ENCODE measurements at places on chromosomes 7 and 10.

GRCh38 chr10:8049045-8049864 lies 5.2 kb upstream of the GATA3 start:
- no peak for DNase-seq

DNA sequence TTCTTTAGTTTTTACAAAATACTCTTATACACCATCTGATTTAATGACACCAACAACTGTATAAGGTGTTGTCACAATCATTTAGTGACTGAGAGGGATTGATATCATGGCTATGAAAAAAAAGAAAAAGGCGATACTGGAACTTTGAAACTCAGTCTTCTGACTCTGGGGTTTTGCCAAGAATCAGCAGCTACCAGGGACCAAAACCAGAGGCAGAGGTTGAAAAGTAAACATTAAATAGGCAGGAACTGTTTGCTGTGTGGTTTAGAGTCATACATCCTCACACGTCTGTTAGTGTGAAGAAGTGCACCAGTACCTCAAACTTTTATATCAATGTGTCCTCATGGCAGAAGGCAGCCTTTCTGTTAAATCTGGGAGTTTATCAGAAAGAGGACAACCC lies 19.9 kb upstream of the GGCT start:
- DNase-seq, result no peak

GRCh38 chr10:8913720-8914119 lies 859.2 kb downstream of the GATA3 start:
- DNase-seq, result no peak

- DNase-seq, result no peak
Observed at GRCh38 chr7:4681218-4681851, 760 bp upstream of the FOXK1 start.

- no peak for DNase-seq
Observed at GRCh38 chr10:95459446-95460045, 101.6 kb downstream of the SORBS1 start.

- peak; percentile 32 for DNase-seq
Observed at GRCh38 chr7:128456255-128456725, 612 bp downstream of the HILPDA start.

- peak; percentile 76 for DNase-seq
Observed at GRCh38 chr7:129376076-129376777, 58.0 kb upstream of the STRIP2 start.

DNA sequence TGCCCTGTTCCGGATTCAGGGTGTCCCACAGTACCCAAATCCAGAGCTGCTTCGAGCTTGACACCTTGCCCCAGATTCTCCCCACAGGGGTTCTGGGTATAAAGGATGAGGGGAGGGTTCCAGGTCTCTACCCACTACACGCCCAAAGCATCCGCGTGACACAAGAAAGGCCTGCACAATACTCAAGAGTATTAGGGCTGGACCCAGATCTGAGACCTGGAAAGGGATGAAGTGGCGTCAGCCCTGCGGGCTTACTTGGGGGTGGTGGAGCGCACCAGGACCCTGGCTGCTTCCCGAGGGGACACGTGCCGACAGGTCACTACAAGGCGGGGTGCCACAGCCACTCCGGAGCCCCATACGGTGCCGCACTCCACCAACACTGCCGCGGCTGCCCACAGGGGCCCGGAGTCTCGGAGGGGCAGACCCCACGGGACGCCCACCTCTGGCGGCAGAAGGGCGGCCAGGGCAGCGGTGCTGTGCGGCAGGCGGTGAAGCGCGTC lies 1.3 kb downstream of the TYSND1 start:
- no peak for DNase-seq

DNA sequence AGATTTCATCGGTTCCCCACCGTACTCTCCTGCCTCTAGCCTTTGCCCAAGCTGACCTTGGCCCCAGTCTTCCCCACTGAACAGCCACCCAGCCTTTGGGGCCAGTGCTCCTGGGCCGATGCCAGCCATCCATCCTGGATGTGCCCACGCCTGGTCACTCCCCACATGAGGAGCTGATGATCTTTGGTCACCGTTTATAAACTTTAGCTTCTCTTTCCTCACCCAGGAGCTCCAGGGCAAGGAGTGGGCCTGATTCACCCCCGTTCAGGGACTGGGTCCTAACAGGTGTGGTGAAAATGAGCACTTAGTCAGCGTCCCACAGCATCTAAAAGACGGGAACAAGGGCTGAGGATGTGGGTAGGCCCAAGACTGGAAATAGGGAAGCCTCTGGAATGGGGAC lies 22.9 kb downstream of the GTF2IRD1 start:
- DNase-seq, result no peak

- DNase-seq, result peak; percentile 61
Observed at GRCh38 chr10:69957886-69958555, 94.6 kb upstream of the MACROH2A2 start.

GRCh38 chr7:136446751-136447150 lies 421.7 kb upstream of the CHRM2 start:
- DNase-seq, result no peak

- no peak for DNase-seq
Observed at GRCh38 chr10:116221053-116221452, 52.0 kb downstream of the GFRA1 start.

DNA sequence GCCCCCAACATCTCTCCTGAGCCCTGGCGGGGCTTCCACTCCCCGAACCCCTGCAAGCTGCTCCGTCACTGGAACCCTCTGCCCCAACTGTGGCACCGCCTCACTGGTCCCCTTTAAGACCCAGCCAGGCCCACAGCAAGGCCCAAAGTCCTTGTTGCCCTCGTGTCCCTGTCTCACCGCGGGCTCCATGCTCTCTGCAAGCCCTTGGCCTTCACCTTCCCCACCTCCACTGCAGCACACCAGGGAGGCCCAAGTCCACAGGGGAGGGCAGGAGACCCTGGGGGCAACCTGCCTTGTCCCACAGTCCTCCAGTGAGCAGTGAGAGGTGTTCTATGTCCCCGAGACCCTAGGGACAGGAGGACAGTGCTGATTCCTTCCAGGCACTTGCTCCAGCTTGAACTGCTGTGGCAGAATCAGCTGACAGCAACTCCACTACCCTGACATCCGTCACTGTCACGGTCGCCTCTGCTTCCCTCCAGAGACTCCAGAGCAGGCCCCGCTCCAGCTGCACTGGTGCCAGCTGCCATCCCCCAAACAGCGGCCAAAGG lies 105.3 kb downstream of the CYTH3 start:
- DNase-seq, result no peak

DNA sequence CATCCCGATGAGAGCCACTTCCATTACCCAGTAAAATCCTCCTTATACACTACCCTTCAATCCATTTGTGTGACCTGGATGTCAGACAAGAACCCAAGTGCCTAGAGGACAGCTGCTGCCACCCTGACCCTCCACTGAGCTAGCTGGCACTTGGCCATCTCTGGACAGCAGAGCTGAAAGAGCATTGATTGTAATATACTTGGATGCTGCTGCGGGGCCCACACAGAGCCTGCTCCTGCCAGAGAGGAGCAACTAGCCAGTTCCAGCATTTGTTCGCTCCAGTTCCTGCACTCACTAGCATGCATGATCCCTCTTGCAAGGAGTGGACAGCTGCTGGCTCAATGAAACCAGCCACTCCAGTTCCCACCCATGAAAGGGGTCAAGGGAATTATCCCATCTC lies 8.4 kb upstream of the TMEM254 start:
- no peak for DNase-seq

DNA sequence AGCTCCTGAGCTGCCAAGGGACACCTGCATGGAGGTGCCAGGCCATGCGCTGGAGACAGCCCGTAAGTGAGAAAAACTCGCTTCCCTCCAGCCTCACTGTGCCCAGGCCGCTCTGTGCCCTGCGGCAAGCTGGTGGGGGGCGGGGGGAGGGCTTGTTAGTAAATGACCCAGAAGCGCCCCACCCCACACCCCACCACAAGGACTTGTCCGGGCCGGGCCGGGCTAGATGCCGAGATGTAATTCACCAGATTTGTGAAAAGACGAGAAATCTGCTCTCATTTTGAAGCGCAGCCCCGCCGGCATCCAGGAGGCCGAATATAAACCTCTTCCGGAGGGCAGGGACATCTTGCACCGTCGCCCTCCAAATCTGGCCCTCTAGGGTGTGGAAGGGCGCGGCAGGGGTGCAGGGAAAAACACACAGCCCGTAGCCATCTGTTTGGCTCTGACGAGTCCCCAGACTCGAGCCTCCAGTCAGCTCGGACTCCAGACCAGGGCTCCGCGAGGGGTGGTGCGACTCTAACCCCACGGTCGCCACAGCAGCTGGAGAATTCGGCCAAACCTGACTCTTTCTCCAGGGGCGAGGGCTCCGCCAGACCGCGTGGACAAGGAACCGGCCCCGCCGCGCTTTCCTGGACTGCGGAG lies 14.8 kb downstream of the TLX1 start:
- no peak for DNase-seq

DNA sequence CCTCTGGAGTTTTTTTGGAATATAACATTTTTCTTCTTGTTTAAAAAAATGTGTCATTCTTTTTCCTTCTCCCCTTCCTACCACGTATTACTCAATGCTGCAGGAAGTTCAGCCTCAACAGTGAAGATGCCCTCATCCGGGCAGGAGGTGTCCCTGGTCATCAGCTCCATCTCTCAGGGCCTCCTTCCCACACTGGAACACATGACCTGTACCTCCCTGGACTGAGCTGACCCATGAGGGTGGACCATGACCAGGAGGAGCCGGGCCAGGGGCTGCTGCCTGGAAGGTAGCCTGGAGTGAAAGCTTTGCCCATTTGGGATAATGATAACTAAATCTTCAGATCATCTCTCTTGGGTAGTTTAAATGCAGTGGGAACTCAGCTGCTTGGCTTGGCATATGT lies 316.5 kb upstream of the ZMIZ1 start:
- DNase-seq, result no peak

DNA sequence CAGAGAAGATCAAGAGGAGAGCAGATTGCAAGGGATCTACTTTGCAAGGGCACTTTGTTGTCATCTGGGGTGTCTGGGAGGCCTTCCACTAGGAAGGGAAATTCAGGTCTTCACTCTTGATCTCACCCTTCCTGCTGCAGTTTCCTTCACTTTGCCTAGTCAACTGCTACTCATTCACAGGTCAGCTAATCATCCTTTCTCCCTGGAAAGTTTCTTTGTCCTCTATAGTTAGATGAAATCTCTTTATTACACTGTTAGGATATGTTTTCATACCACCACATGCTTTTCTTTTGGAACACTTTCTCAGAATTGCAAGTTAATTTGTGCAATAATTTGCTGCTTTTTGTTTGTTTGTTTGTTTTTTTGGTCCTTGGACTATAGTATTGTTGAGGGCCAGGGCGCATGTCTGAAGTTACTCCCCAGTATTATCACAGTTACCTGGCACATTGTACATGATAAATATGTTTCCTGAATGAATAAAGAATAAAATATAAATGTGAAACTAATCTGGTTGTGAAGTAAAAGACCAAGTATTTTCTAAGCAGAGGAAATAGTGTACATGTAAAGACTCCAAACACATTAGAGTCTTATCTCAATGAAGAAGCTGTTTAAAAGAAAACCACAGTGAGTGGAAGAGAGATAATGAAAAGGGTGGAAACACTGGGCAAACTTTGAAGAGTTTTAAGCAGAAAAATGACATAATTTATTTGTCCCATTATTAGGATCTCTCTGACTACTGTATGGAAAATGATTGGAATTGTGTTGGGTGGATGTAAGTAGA lies 139.9 kb upstream of the DGKB start:
- DNase-seq, result no peak

DNA sequence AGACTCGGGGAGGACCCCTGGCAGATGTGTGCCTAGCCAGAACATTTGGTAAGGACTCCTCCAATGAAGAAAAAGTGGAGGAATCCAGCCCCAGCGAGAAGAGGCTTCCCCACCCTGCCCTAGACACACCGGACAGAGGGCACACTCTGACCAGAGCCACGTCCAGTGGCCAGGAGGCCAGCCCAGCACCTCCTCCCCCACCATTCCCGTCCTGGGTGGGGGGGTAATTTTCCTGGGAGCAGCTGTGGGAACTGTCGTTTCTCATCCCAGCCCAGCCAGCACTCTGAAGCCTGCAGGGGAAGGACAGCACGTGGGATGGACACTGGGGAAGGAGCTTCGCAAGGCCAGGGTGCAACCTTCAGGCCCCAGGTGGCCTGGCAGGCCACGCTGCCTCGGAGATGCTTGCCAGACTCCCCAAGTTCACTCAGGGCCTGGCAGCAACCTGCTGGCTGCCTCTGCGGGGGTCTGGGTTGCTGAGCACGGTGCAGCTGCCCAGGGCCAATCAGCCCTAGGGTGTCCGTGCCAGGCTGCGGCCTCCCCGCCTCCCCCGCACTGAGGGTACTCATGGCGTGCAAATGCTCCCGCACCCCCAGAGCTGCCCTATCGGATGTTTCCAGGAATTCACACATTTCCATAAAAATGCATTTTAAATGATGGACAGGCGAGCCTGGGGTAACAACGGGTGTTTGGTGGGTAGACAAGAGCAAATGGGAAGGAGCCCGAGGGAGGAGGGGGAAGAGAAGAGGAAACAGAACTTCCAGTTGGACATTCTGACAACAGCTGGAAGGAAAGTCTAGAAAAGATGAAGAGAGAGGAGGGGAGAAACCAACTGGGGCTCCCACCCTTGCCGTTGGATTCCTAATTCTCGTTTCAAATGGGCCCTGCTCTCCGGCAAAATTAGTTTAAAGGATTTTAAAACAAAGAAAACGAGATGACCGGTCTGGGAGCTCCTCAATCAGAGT lies 1.9 kb upstream of the EN2 start:
- no peak for DNase-seq

GRCh38 chr7:116232920-116233319 lies 22.6 kb downstream of the TES start:
- no peak for DNase-seq

DNA sequence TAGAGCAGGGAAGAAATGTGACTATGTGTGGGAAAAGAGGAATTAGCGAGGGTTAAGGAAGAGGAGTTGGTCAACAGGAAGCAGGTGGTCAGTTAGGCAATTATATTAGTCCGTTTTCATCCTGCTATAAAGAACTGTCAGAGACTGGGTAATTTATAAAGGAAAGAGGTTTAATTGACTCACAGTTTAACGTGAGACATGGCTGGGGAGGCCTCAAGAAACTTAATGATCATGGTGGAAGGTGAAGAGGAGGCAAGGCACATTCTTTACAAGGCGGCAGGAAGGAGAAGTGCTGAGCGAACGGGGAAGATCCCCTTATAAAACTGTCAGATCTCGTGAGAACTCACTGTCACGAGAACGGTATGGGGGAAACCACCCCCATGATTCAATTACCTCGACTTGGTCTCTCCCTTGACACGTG lies 35.0 kb downstream of the RAMP3 start:
- peak; percentile 18 for DNase-seq

GRCh38 chr7:87398446-87398845 lies 53.0 kb downstream of the CROT start:
- DNase-seq, result no peak

DNA sequence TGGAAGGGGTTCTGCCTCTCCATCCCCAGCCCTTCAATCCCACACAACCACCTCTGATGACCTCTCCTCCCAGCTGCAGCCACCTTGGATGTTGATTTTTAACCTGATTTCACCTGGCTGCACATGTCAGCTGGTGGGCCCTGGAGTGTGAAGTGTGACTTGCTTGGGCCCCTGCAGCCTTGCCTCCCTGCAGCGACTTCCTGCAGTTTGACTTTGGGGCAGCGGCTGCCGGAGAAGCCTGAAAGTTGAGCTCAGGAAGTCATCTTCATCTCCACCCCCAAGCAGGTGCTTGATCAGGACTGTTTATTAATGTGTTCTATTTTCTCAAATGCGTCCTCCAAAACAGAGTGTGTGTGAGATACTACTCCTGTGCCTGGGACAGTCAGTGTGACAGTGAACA lies 675.2 kb upstream of the GALNT17 start:
- peak; percentile 65 for DNase-seq

Measured in GM12865 (cell line).